NCI-H69 (cell line): ENCODE measurements at places on chromosomes 4 and X.

DNA sequence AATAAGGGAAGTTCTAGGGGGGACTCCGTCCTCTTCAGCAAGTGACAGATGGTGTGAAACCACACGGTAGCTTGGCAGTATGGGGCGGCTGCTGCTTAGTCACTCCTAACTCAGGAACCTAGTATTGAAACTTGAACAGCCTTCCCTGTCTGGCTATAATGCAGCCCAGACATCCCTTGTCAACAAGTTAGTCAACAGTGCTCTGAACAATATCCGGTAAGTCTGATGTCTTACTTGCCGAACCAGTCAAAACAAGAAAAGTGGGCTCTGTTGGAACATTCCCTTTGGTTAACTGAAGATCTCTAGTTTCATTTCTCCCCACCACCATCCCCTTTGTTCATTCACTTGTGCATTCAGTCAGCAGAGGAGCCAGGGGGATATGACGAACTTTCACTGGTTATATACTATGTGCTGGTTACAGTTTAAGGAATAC is 18.7 kb upstream of the CXCL13 start:
- no peak for DNase-seq

GRCh38 chr4:143346206-143346605 is 9.5 kb downstream of the GAB1 start:
- DNase-seq: peak; percentile 19

DNA sequence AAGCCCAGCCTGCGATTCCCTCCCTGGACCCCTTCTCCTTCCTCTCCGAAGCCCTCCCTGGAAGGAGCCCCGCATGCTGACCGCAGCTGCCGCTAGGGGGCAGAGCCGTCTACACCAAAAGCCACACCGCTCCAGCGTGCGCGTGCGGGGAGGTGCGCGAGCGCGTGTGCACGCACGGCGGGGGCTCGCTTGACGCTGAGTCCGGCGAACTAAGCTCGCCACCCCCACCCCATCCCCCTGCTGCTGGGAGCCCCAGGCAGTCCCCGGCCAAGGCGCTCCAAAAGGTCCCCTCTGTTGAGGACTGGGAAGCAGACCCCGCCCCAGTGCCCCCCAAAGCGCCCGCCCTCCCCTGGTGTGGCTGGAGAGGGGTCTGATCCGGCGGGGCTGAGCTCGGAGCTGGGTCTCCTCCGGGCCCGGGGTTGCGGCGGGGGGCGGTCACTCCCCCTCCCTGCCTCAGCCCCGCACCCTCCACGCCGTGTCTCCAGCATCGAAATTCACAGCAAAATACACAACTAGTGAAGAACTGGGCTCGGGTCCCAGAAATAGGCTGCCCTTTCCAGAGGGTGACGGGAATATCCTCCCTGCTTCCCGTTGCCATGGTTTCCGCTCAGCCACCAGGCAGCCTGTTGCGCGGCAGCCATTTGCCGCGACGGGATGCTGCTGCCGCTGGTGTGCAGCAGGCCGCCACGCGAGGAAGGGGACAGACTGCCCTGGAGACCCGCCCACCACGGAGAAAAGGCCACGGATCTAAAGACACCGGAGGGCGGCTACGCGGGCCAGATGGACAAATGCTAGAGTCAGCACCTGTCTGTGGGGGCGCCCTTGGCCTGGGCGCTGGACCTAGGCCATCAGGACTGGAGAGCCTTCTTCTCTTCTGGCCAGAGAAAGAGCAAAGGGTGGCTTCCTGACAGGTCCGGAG is 11.2 kb upstream of the CCNQ start:
- peak; percentile 80 for DNase-seq

GRCh38 chr4:140233791-140234696 is 80.1 kb upstream of the MAML3 start:
- DNase-seq: peak; percentile 69

DNA sequence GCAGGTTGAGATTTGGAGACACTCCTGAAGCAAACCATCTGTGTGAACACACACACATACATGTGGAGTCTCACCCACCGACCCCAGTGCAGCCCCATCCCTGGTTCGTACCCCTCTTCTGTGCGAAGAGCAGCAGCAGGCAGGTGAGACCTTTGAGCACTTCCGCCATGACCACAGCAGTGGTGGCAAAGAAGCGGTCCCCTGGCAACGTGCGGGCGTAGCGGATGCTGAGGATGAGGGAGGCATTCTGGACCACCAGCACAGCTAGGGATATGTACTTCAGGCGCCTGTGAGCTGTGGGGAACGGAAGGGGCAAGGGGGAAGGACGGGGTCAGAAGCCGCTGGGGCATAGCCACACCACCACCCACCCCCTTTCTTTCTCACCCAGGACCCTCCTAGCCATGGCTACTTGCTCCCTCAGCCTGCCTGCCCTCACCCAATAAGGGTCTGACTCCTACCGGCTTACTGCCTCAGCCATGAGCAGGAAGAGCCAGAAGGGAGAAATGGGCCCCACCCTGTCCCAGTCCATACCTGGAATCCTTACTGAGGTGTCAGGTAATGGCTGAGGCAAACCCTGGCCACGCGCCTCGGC is 1.6 kb downstream of the SLC35A2 start:
- no peak for DNase-seq

DNA sequence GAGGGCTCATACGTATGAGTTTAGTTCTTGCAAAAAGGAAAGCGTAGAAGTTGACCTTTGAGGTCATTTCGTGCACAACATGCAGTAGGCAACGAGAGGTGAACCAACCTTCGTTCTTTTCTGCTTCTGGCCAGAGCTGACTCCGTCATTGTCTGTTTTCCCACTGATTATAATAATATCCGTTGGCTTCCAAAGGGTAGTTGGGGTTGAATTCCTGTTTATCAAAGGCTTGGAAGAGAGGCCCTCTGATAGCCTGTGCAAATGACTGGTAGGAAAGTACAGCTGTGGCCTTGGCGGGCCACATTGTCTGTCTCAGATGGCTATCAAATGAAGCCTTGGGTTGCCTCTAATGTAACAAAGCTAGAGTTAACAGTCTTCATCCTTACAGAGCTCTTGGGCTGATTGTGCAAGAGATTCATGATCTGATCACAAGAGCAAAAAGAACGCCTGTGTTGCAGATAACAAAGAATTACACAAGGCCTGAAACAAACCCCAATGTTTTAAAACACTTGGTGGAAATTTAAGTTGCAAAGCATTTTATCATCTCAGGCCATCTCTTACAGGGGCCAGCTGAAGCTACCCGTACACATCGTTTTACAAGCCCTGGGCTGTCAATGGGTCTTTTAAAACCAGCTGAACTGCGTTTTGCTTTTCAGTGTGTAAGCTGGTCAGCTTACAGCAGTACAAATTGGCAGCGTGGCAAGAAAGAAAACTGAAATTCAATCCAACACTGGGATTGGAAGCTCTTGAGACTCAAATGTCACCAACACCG is 46.1 kb upstream of the FAM9C start:
- DNase-seq: no peak
